ENCODE measurements at places on chromosomes 5 and 9.

GRCh38 chr5:8094304-8094703 is 225.4 kb downstream of the MTRR start:
- DNase-seq = no peak

DNA sequence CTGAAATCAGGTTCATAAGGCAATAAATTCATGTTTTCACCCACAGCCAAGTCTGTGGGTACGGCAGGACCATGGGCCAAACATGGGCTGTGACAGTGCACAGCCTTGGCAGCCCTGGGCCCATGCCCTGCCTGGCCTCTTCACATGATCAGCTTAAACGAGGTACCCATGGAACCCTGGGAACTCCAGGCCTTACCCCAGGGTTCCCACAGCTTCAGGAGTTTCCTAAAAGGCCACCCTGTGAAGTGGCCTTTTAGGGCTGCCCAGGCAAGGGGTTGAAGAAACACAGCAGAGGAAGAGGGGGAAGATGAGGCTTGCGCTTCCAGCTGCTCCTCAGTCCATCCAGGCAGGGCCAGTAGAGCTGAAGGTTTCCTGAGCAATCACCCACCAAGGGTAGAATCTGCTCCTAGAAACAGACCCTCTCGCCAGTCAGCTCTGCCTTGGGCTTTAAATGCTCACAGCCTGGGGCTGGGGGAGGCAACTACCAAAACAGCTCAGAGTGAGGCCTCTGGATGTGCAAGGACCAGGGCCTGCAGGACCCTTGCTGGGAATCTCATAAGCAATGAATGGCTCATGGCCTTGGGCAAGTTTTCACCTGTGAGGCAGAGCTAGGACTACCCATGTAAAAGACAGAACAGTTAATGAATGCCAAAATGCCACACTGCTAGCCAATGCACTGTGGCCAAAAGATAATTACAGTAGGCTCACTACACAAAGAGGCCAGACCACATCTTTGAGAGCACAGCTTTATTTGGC is 79.3 kb upstream of the LRRTM2 start:
- no peak for DNase-seq

DNA sequence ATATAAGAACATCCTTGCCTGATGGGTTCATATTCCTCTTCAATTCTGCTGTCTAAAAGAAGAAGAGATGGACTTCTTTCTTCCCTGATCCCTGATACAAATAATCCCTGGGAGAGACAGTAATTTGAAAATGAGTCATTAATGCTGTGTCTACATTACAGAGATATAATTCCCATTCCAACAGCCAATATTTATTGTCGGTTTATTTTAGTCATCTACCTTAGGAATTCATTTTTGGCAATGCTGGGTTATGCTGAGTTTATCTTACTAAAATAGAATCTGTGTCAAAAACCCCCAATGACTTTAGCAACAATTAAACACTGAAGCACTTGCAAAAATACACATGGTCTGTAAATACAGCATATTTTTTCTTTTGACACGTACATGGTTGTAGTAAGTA is 23.9 kb downstream of the ZNF474 start:
- DNase-seq = no peak

DNA sequence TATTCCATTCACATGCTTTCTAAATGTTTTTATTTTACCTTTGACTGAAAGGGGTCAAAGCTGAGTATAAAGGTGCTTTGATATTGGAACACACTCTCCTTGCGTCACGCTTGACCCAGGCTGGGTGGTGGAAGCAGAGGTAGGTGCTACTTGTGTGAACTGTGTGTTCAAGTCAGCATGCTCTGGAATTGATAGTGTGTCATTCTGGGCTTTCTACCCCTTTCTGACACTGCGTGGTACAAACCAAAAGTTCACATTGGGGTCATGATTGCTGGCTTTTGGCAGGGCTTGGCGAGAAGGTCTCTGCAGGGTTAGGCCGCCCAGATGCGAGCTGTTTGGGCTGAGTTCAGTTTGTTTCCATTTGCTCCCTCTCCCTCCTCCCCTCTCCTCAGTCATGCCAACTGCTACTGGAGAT is 131.8 kb downstream of the ADAMTSL1 start:
- no peak for DNase-seq

DNA sequence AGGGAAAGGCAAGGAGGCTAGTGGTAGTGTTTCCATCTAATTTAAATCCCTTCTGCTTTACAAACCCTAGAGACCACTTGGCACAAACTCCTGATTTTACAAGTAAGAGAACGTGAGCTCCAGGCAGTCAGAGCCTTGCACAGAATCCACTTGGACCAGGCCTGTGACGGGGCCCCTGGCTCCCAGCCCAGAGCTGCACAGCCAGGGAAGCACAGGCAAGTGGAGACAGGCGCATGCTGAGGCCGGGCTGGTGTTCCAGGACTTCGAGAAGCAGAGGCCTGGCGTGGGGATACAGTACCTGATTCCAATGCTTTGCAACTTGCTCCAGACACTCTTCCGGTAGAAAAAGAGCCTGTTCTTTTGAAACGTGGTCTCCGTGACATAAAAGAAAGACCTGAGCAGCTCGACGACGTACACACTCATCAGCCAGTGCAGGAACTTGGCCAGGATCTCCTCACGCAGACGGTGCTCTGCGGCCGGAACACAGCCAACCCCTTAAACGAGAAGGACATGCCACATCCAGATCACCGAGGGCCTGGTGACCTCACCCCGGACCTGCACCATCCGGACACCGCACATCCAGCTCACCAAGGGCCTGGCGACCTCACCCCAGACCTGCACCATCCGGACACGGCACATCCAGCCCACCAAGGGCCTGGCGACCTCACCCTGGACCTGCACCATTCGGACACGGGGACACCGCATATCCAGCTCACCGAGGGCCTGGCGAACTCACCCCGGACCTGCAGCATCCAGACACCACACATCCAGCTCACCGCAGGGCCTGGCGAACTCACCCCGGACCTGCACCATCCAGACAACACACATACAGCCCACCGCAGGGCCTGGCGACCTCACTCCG is 12.5 kb downstream of the TERT start:
- no peak for DNase-seq

DNA sequence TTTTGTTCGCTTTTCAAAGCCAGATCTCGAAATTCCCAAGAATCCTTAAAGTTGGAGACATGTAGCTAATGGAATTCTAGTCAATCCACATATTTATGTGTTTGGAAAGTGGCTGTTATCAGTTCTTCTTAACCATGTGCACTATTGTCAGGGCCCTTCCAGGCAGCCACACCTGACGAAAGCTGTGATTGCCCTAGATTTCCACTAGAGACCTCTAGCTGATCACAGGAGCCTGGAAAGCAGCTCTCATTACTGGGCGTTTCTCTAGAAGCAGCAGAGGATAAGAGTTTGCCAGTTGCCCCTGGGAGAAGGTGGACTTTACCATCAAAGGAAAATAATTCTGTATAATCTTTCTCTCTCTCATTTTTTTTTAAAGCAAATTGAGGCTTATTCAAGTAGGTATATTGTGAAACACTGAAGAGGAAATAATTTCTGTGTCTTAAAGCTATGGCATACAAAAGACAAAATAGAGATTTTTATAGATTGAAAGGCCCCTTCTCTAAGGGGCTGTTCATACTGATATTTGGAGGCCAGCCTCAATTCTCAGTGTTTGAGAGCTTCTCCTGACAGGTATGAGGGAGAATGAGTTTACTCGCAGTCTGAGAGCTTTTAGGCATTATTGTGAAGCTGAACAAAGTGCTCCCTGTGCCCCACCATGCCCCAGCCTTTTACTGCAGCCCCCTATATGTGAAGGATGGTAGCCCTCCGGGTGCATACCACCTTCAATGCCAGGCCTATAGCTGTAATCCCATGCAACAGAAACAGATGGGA is 405.4 kb upstream of the ACTBL2 start:
- DNase-seq = no peak

DNA sequence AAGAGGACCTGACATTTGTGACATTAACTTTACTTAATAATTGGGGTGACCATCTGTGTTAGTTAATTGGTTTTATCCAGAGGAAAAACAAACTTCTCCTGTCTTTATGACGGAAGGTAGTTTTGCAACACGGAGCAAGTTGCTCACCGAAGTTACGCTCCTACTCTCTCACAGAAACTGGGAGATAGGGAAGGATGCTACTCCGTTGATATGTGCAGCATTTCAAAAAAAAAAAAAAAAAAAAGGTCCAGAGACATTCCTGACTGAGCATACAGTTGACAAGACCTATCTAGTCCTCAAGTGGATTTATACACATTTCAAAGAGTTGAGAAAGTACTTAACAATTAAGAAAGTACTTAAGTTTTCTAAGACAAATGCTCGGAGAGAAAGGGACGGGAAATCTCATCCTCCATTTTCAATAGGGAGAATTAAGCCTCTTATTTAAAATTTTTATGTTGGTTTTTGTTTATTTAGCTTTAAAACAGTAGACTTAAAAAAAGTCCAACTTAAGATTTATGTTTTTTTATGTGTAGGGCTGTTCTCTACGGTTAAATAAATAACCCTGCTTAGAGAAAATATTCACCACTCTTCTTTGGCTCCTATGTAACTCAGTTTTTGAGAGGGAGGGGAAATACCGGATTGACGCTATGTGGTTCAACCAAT is 455 bp upstream of the FER start:
- DNase-seq = no peak

- DNase-seq = no peak
Observed at GRCh38 chr9:129816501-129817435, 7.2 kb downstream of the TOR1A start.

- DNase-seq = no peak
Observed at GRCh38 chr9:74526215-74526614, 29.1 kb downstream of the RORB start.

Data from activated CD8-positive, alpha-beta T cell treated with anti-CD3 and anti-CD28 coated beads for 36 hours (primary cell).